ENCODE measurements at places on chromosomes 7 and 10. TPM values are rescaled to one million over a fixed set of nuclear protein-coding genes. Genes with fewer than 3 reads are reported as not detected.

- no peak for DNase-seq
These were observed 12.1 kb upstream of the STK17A start for GRCh38 chr7:43570688-43571365.

The CLRN3 gene
- total RNA-seq = 40.8 TPM

DNA sequence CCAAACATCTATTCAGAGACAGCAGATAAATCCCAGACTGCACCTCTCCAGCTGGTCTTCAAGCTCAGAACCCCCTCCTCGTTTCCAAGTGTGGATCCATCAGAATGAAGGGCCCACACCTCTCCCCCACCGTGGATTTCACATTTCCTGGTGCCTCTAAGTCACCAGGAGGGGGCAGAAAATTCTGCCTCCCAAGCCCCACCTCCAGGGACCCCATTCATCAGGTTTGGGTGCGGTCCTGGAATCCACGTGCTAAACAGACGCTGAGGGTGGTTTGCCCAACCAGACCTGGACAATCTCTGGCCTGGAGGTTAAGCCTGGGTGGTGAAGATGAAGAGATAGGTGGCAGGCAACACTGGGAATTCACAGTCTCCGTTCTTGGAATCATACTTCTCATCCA lies 92.4 kb downstream of the WDR11 start:
- no peak for DNase-seq

DNA sequence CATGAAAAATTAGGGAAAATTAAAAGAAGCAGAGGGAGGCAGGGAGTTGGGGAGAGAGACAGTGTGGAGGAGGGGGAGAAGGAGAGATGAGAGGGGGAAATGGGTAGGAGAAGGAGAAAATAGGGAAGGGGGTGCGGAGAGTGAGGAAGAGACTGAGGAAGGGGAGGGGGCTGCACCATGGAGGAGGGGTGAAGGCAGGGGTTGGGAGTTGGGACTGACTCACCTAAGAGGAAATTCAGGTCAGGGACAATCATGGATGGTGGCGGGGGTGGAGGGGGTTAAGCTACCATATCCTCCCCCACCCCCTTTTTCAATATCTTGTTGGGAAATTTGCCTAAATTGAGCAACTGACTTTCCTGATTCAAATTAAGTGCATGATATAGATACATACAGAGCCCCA lies 8.0 kb downstream of the GRK5 start:
- DNase-seq = no peak

GRCh38 chr7:142457146-142457703 lies 199.4 kb upstream of the PRSS58 start:
- DNase-seq = no peak

DNA sequence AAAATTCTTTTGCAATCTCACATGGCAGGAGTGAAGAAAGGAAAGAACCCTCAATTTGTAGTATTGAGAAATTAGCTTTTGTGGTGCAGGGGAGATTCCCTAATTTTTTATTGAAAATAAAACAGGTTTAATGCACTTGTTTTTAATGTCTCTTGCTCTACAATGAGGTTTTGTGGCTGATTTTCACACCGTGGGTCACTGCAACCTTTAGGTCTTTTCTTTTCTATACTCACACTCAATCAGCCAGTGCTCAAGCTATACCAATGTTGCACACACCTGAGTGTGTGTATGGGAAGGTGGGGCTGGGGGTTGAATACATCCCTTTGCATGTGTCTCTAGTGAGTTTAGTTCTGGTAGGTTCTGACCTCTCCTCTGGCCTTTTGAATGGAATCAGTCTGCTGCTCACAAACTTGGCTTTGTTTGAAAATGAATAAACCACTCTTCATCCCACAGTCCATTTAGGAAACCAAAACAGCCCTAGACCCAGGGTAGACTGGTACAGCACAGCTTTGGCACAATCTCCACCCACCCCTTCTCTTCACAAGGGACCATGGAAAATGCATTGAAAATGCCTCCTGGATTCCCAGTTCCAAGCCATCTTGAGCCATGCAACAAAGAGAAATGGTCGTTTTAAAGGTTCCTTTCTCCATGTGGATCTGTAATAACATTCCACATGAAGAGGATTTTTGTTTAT lies 411.5 kb downstream of the SFMBT2 start:
- no peak for DNase-seq

The SFRP5 gene
- 584 TPM for total RNA-seq

- peak; percentile 18 for DNase-seq
These were observed 40.0 kb upstream of the LOXL4 start for GRCh38 chr10:98307916-98308541.

- DNase-seq = no peak
These were observed 12.3 kb upstream of the ASB4 start for GRCh38 chr7:95473276-95473985.

The FEZF1 gene
- 0.09 TPM for total RNA-seq

DNA sequence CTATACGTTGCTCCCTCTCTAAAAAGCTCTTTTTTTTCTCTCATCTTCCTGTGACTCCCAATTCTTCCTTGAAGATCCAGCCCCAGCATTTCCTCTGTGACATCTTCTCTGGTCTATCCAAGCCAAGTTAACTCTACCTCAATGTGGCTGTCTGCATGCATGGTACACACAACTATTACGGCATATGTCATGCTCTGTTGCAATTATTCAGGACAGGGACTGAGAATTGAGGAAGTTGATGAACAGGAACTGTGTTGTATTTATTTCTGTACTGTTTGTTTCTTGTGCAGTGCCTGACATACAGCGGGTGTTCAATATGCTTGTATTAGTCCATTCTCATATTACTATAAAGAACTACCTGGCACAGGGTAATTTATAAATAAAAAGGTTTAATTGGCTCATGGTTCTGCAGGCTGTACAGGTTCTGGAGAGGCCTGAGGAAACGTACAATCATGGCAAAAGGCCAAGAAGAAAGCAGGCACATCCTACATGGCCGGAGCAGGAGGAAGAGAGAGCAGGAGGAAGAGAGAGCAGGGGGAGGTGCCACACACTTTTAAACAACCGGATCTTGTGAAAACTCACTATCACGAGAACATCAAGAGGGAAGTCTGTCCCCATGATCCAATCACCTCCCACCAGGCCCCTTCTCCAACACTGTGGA lies 6.3 kb downstream of the TRPV5 start:
- DNase-seq = no peak

DNA sequence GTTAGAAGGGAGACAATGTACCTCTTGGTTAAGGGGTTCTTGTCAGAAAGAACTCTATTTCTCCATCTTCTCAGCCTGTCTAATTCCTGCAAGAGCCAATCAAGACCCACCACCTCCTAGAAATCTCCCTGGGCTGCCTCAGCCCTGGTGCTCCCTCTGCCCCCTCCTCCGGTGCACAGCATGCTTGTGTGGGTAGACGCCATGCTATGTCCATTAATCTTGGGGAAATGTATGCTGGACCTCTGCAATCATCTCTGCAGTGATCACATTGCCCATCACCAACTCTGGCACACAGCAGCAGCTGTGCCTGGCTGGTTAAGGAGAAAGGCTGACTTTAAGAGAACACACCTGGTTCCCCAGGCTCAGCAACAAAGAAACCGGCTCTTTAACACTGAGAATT lies 37.3 kb downstream of the SH3PXD2A start:
- DNase-seq = no peak

DNA sequence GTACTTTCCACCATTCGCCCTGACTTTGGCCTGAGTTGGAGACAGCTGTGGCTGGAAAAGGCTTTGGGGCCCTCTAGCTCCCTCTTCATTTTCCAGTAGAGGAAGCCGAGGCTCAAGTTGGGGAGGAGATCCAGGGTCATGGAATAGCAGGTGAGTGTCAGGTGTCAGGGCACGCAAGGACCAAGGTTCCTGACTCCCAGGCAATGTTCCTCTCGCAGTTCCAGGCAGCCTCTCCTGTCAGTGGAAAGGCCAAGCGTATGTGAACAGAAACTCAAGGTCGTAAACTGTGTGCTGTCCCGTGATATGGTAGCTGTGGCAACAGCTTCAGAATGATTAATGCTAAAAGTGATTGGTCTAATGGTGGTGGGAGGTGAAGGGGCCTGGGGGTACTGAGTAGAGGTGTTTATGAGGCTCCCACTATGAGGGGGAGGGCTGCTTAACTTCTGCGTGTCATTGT lies 13.2 kb downstream of the ADAMTS14 start:
- DNase-seq = no peak

The PDLIM1 gene
- 114 TPM for total RNA-seq

GRCh38 chr10:27531336-27531847 lies 27.3 kb downstream of the RAB18 start:
- DNase-seq = no peak

- no peak for DNase-seq
These were observed 22.8 kb downstream of the NSMCE4A start for GRCh38 chr10:121952226-121952625.

The LLCFC1 gene
- not detected for total RNA-seq

DNA sequence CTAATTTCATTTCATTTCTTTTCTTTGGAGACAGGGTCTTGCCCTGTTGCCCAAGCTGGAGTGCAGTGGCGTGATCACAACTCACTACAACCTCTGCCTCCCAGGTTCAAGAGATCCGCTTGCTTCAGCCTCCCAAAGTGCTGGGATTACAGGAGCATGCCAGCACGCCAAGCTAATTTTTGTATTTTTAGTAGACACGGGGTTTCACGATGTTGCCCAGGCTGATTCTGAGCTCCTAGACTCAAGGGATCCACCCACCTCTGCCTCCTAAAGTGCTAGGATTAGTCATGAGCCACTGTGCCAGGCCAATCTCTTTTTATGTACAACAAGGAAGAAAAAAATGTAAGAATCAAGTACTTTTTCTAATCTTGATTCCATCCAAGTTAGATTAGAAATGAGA lies 10.7 kb upstream of the KMT2E start:
- no peak for DNase-seq

The ELFN1 gene
- 1.4 TPM for total RNA-seq

The EBLN1 gene
- total RNA-seq = not detected

- no peak for DNase-seq
These were observed 5.4 kb downstream of the FAM171A1 start for GRCh38 chr10:15365692-15366091.

DNA sequence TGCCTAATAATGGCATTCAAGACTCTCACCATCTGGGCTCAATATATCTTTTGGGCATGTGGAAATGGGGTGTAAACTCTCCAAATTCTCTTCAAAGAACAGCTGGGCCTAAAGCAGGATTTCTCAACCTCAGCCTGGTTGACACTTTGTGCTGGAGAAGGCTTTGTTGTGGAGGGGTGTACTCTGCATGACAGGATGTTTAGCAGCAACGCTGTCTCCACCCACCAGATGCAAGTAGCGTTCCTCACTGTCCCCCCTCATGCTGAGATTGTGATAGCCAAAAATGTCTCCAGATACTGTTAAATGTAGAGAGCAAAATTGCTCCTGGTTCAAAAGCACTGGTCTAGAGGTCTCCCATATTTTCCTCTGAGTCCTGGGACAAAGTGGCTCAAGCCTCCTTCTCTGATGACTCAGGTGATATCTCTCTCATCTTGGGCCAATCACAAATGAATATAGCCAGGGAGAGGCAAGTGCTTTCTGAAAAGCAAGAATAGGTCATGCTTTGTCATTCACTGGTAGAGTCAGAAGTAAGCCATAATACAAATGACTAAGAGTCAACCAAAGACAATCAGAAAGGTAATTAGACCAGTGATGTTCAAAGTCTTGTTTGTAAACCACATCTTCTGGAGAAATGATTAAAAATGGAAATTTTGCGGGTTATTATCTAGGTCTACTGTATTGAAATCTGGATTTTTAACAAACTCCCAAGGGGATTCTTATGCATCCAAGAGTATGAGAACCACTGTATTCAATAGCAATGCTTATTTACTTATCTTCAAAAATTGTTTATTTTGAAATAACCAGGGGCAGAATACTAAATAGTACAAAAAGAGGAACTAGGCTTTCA lies 330.8 kb downstream of the PTEN start:
- DNase-seq = no peak

GRCh38 chr7:50270531-50271018 lies 33.9 kb upstream of the IKZF1 start:
- no peak for DNase-seq

GRCh38 chr10:29731760-29732159 lies 97.0 kb upstream of the SVIL start:
- DNase-seq = peak; percentile 19

All from mucosa of gallbladder (tissue), 1 donor.